ENCODE measurements at places on chromosomes 2 and 18.

GRCh38 chr18:22176420-22177326, 7.3 kb downstream of the GATA6 start:
- no peak for DNase-seq

- no peak for DNase-seq
Observed at GRCh38 chr2:38461470-38461869, 84.4 kb upstream of the ATL2 start.

DNA sequence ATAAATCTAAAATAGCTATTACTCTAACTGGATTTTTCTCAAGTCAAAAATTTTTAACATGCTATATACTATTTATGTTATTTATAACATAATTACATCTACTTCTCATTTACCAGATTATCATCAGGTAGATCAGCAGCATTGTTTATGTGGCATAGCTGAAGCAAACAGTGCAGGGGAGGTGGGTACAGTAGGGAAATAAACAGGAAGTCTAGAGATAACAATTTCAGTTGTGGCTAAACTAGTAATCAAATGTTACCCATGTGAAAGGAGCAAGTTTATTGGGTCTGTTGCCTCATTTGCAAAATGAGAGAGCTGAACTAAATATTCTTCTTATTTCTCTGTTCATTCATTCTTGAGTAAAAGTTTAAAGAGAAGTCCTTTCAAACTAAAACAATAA, 27.7 kb downstream of the GFPT1 start:
- no peak for DNase-seq

DNA sequence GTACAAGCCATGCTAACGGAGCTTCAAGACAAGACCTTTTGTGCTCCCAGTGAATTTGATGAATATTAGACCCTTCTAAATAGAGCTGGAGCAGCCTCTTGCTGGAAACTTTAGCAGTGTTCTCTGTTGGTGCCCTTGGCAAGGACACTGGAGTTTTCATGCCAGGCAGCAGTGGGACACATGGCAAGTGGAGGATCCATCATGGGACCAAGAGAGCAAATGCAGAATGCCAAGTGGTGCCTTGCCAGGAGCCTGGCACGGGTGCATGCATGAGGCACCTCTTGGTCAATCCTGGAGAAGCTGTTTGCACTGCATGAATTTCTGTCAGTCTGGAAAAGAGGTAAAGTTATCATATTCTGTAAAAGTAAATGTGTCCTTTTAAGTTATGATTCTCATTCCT, 59.1 kb downstream of the NETO1 start:
- no peak for DNase-seq

- no peak for DNase-seq
Observed at GRCh38 chr2:200640176-200640575, 54.4 kb downstream of the AOX1 start.

GRCh38 chr2:26483957-26484565, 6.1 kb upstream of the OTOF start:
- DNase-seq = no peak

GRCh38 chr2:173524256-173524955, 169.7 kb downstream of the CDCA7 start:
- DNase-seq = no peak

DNA sequence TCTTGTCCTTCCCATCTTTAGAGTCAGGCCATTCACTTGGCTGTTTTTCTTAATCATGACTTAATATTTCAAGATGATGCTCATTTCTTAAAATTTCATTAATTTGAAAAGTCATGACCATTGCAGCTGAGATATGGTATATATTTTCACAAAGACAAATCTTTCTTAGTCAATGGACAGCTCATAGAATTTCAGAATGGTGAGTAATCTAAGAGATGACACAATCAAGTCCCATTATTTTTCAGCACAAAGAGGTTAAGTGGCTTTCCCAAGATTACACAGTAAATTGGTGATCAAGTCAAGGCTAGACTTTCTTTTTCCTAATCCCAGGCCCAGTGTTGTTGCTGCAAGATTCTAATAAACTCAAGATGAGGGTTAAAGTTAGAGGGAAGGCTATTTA, 34.4 kb upstream of the NT5C1B start:
- no peak for DNase-seq

DNA sequence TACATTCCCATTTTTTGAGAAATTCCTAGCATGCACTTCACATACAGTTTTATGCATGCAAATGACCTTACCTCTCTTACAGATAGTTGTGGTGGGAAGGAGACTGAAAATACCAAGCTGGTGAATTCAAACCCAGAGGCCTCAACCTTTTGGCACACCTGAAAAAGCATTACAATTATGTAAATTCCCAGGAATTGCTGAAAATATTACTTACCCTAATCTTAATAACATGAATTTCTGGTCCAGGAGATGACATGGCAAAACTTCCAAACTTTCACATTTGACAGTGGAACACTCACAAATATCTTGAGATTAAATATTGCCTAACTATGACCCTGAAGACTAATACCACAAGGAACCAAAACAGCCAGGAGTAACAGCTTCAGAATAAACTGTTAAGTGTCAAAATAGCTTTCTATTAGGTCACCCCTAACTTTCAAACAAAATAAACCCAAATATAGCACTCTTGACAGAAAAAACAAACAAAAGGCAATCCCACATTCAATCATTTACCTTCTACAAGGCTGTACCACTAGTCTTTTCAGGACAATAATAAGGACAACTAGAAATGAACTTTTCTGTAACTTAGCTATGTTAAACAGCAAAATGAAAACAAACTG, 10.9 kb upstream of the PEX13 start:
- DNase-seq = no peak

DNA sequence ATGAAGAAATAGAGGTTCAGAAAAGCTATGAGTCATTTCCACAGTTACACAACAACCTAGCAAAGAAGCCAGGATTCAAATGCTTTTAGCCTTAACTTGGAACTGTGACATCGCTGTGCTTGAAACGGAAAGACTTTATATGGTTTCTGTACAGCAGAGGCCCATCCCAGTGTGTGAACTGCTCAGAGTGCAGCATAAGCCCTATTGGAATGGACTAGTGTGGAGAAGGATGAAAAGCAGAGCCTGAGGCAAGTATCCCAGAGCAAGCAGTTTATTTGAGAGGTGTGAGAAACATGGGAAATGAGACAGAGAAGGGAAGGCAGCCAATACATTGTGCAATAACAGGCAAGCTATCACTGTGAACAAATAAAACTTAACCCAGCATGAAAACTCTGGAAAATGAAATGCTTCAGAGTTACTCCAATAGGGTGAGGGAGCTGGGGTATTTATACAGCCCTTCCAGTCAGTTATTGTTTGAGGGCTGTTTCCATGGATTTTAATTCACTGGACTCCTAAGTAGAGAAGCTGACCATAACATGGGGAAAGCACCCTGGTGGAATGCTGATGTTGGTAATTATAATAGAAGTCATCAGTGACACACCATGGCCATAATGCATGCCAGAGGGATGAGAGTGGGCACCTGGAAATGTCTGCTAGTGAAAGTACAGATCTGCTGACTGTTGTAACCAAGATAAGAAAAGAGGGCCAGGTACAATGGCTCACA, 254.0 kb upstream of the POU3F3 start:
- no peak for DNase-seq

DNA sequence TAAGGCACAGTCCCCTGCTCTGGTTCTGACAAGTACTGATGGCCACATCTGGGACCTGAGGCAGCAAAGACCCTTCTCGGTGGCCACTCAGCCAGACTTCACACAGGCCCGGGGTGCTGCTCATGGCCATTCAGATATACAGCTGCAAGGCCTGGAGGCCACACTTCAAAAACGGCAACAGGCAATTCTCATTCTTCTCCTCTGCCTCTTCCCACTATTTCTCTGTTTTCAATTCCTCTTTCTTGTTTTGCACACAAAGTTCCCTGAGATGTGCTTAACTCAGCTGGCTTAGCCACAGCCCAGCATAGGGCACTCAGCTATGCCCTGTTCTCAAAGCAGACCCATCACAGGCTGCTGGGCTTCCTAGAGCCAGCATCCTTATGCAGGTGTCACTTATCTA, 29.9 kb downstream of the PTPN18 start:
- DNase-seq = no peak

GRCh38 chr2:42050010-42050702, 2.3 kb downstream of the PKDCC start:
- DNase-seq = no peak

- no peak for DNase-seq
Observed at GRCh38 chr2:179652296-179652695, 209.1 kb downstream of the ZNF385B start.

DNA sequence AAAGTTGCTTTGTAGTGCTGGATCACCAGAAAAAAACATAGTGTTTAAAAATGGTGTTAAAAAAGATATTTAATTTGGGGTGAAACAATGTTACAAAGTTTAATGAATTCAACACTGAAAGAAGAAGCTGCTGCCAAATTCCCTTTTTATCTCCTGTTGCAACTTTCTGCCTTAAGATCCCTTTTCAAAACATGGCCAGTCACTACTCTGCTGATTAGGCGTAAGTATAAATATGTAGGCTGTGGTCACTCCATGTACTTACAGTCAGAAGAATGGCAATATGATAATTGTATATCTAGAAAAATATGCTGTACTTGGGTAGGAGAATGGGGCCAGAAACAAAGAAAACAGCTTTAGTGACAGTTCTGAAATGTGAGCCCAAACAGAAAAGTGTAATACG, 123.5 kb upstream of the ZBTB14 start:
- DNase-seq = no peak

DNA sequence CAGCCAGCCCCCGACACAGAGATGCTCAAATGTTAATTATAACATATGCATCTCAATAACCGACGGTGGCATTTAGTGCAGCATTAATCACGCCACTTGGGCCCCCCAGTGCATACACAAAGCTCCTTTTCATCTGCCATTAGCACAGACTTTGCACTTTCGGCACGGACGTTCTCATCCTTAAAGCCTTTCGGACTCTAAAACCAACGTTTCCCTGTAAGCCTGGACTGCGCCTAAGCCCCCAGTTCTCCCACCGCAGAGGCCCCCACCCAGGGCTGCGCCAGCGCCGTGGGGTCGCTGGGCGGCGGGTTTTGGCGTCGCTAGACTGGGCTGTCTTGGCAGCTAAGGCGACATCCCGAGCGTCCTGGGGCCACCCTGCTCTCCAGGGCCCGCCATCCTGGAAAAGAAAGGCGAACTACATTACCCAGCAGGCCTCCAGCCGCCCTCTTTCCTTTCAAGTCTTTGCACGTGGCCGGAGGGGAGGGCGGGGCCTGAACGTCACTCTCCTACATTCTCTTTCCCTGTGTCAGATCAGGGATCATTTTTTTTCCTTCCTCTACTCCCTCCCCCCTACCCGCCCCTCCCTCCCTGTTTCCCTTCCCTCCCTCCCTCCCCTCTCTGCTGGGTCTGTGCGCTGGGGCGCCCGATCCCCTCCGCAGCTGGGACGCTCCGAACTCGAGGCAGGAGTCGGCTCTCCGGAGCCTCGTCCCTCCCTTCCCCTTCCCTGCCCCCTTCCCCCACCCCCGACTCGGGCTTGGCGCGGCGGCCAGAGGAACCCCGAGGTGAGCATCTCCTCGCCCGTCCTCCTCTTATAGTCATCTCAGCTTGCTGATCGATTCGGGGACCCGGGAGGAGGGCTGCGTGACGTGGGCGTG, at the start of gene CTIF:
TSS of gene CTIF (plus strand) at position 501 of the 875 bp plus-strand sequence. CDS start 80,535 bp downstream, outside the sequence.
- DNase-seq = peak; percentile 92

GRCh38 chr2:85174943-85175342, 41.8 kb downstream of the TCF7L1 start:
- no peak for DNase-seq

DNA sequence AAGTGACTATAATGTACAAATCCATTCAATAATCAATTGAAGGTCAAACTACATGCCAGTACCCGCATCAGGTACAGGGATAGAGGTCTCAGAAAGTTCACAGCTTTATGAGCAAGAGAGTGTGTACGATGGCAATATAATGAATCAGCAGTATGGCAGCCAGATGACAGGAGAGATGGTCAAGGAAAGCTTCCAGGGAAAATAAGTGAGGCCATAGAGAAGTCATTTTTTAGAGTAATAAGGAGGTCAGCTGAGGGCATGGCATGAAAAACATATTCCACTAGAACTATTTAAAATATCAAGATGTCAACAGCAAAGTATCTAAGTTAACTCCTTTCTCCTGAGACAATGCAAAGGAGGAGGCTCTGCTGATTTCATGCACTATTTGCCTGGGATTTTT, 108.0 kb downstream of the SLC8A1 start:
- DNase-seq = no peak

DNA sequence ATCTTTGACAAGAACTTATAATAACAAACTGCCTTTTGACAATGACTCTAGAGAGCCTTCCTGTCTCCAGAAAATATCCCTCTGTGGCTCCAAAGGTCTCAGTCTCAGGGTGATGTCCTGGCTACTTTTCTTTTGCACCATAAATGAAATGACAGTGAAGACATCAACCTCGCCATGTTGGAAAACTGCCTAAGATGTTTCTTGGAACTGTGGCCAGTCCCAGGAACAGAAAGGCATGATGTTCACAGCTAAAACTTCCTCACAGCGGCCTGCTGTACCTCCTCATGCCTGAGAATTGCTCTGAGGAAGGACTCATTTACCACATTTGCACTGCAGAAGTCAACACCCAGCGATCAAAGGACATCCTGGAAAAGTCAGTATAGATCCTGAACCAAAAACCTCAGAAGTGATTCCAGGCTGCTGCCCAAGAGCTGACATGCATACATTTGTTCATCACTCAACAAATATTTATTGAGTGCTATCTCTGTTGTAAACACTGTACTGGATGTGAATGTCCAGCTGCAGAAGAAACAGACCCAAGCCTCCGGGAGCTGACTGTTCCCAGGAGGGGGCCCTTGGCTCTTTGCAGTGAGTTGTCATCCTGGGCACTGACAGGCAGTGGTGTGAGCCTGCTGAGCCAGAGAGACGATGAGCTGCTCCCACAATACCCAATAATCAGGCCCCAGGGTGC, 64.3 kb upstream of the ACSL3 start:
- DNase-seq = no peak

DNA sequence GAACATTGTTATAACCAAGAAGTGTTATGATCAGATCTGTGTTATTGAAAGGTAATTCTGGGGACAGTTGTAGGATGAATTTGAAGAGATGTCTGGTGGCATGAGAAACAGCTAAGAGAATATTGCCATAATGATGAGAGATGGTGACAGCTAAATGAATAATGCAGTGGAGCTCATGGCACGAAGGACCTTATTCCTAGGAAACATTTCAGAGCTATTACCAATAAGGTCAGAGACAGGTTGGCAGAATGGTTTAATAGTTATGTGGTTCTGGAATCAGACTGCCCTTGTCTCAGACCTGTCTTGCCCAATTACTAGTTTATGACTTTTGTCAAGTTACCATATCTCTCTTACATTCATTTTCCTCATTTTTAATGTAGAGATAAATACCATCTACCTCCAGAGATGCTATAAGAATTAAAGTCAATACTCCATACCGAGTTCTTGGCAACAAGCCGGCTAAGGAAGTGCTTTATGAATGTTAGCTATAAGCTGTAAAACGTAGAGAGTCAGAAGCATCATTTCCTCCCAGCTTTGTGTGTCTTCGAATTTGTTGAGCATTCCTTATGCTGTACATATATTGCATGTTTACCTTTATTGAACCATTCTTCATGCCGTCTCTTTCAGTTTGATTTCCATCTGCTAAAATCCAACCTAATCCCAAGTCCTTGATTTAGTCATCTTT, 73.6 kb upstream of the COL5A2 start:
- DNase-seq = no peak

GRCh38 chr2:17441055-17441771, 77.0 kb downstream of the RAD51AP2 start:
- no peak for DNase-seq

- DNase-seq = no peak
Observed at GRCh38 chr18:42080340-42080739, 125.3 kb downstream of the PIK3C3 start.

- no peak for DNase-seq
Observed at GRCh38 chr18:79680100-79680879, 687 bp downstream of the CTDP1 start.
